ENCODE measurements at places on chromosomes 4 and X. TPM values are rescaled to one million over a fixed set of nuclear protein-coding genes. Genes with fewer than 3 reads are reported as not detected.
A peak's percentile ranks its signal among the peaks of the same experiment; 100 is the strongest.

CYLC1 gene
- not detected for total RNA-seq

DNA sequence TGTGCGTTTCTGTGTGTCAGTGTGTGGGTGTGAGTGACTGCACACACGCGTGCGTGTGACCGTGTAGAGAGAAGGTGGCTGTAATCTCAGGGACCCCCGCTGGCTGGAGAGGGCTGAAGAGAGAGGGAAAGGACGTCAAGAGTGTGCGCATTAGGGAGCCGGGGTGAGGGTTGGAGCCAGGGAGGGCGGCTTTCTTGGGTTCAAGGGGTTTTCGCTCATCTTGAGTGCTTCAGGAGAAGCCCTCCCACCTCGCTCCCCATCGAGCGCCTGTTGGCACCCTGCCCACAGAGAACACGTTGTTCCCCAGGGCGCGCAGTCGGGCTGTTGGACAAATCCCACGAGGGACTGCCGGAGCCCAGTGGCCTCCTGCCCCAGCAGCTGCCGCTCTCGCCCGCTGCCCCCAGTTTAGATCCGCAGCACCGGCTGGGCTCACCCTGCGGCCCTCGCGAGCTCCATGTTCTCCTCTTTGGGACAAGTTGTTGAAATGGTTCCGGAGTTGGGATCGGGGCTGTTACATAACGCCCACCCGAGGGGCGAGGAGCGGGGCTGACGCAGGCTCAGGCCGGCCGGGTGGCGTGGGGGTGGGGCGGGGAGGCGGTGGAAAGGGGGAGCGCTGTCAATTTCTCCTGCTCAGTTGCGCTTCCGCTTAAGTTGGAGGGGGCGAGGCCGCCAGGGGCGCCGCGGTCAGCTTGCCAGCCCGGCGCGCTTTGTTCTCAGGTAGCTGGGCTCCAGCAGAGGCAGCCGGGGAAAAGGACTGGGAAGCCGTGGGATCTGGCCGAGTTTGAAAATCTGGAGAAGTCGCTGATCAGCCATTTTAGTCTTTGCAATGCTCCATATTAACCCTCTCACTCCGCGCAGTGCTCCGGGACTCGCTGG lies 1.6 kb downstream of the GRIA2 start:
- peak; percentile 69 for DNase-seq

- no peak for DNase-seq
Measured at GRCh38 chr4:32128549-32128948, 1408.4 kb downstream of the PCDH7 start.

DNA sequence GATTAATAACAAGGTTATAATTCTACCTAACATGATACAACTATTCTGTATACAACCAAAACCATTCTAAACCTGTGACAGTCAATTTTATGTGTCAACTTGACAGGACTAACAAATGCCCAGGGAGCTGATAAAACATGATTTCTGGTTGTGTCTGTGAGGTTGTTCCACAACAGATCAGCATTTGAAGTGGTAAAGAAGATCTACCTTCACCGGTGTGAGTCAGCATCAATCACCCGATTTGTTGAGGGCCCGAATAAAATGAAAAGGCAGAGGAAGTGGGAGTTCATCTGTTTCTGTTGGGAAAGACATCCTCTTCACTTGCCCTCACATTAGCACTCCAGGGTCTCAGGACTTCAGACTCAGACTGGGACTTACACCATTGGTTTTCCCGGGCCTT lies 187.9 kb downstream of the MAB21L2 start:
- no peak for DNase-seq

DNA sequence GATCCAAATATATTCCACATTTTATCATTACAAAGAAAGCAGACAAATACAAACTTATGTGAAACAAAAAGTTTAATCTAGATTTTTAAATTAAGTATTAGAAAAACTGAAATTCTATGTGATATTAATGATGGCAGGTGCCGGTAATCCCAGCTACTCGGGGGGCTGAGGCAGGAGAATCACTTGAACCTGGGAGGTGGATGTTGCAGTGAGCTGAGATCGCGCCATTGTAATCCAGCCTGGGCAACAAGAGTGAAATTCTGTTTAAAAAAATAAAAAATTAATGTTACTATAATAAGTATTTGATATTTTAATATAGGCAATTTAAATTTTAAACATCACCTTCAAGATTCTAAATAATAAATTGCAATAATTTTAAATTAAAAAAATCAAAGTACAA lies 400.6 kb downstream of the PABPC4L start:
- no peak for DNase-seq

DNA sequence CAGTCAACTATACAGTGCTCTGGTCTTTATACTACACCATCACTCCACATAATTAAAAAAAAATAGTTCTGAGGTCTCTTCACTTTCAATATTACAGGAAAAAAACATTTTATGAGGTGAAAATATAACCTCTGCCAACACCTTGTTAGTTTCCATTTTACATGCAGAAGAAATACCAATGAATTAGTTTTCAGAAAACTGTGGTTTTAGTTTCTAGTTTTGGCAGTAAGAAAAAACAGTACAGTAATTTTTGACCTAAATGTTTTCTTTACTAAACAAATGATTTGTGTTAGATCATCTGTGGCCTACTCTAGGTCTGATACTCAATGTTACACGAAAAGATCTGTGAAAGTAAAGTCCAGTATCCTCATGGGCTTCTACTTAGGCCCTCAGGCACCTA lies 10.0 kb downstream of the SULT1E1 start:
- DNase-seq, result no peak

Measured in hepatocyte (in vitro differentiated cells).